Neuronal stem cell (in vitro differentiated cells): ENCODE measurements at places on chromosomes 7 and 10.

DNA sequence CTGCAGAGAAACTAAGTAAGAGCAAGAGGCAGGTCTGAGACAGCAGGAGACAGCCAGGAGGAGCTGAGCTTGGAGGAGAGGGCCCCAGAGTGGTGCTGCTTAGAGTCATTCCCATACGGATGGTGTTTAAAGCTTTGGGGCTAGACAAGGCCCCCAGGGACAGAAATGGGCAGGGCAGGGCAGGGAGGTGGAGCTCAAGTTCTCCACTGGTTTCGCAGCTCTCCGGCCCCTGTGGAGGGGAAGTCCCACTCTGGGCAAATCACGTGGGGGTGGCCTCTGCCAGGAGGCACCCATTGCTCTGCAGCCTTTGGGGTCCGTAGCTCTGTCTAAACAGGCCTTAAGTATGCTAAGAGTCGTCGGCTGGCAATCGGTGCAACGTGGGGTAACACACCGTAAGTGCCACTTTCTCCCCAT, 1.0 kb upstream of the PTPRE start:
- DNase-seq = no peak

- DNase-seq = no peak
These were observed 258.1 kb downstream of the PAXIP1 start for GRCh38 chr7:154744861-154745258.

GRCh38 chr7:49714182-49714581, 59.3 kb upstream of the VWC2 start:
- no peak for DNase-seq

DNA sequence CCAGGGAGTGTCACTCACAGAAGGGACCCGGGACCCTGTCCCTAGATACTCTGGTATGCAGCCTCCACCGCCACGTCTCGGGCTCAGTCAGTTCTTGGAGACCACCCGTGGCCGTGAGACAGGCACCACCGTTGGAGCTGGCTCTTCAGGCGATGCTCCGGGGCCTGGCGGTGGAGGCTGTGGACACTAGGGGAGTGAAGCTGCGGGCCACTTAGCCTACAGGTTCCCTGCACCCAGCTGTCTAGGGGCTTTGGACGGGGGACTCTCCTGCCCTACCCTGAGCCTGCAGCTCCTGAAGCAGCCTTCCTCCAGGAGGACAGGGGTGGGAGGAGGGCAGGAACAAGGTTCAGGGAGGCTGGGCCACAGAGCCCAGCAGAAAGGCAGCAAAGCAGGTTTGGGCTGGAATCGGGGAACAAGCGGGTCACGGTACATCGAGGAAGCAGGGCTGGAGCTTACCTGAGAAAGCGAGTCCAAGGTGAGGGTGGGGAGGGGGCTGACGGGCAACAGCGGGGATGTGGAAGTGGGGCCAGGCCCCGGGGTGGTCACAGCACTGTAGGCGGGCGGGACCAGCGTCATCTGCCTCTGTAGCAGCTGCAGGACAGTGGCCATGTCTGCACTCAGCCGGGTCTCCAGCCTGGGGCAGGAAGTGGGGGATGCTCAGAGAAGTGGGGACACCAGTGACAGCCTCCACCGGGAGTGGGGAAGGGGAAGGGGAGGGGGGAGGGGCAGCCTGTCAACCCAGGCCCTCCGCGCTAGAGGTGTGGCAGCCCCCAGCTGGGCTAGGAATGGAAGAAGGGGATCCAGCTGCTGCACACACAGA, 31.5 kb downstream of the KCNH2 start:
- DNase-seq = no peak

- no peak for DNase-seq
These were observed 209.7 kb downstream of the TEX36 start for GRCh38 chr10:125473143-125473793.

- no peak for DNase-seq
These were observed 183.7 kb upstream of the SH2B2 start for GRCh38 chr7:102103027-102103372.

- no peak for DNase-seq
These were observed 32.1 kb upstream of the A1CF start for GRCh38 chr10:50917486-50917885.

GRCh38 chr10:86439544-86439943, 72.9 kb upstream of the GRID1 start:
- DNase-seq = no peak

- no peak for DNase-seq
These were observed 283.3 kb upstream of the PRKCQ start for GRCh38 chr10:6863381-6863780.

- no peak for DNase-seq
These were observed 15.1 kb upstream of the CRYGN start for GRCh38 chr7:151454932-151455530.

- no peak for DNase-seq
These were observed 11.8 kb downstream of the NT5C3A start for GRCh38 chr7:33050535-33051318.

GRCh38 chr10:19819419-19820033, 3.3 kb downstream of the PLXDC2 start:
- DNase-seq = peak; percentile 31

DNA sequence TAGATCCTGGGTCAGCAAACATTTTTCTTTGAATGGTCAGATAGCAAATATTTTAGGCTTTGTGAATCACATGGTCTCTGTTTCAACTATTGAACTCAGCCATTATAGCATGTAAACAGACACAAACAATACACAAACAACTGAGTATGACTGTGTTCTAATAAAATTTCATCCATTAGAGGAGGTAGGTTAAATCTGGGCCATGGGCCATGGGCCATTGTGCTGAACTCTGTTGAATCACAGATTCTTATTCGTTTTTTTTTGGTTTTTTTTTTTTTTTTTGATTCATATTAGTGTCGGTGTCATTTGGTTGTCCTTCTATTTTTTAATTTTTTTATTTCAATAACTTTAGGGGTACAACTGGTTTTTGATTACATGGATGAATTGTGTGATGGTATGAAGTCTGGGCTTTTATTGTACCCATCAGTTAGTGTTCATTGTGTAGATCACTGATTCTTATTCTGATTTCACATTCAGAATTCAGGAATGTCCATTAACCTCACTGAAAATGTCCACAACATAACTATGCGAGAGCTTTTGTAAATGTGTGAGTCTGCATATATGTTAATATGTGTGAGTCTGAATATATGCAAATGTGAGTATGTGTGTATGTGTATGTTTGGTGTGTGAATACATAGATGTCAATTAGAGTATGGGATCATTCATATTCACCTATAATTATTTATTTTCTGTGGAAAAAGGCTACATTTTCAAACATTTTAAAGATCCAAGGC, 443.7 kb upstream of the GRM3 start:
- DNase-seq = no peak

- DNase-seq = no peak
These were observed 141.8 kb upstream of the ASAH2 start for GRCh38 chr10:50392966-50393718.

DNA sequence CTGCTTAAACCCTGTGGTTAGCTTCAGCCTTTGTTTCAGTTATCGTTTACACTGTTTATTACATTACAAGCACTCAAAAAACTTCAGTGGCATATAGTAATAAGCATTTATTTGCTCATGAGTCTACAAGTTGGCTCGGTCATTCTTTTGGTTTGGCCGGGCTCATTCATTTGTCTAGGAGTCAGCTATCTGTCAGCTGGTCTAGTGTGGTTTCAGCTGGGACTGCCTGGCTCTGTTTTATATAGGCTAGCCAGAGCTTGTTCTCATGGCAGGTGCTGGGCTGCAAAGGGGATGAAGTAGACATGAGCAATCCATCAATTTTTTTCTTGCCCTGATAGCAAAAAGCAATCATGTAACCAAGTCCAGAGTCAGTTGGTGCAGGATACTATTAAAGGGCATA, 103.6 kb downstream of the MKLN1 start:
- no peak for DNase-seq

DNA sequence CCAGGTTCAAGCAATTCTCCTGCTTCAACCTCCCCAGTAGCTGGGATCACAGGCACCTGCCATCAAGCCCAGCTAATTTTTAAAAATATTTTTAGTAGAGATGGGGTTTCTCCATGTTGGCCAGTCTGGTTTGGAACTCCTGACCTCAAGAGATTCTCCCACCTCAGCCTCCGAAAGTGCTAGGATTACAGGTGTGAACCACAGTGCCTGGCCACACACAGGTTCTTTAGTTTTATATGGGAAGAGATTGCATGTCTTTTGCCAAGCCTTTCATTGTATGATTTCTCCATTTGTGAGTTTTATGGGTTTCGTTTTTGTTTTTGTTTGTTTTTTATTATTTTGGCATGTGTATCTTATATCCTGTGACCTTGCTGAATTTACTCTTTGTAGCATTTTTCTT, 40.9 kb downstream of the C1GALT1 start:
- DNase-seq = no peak

DNA sequence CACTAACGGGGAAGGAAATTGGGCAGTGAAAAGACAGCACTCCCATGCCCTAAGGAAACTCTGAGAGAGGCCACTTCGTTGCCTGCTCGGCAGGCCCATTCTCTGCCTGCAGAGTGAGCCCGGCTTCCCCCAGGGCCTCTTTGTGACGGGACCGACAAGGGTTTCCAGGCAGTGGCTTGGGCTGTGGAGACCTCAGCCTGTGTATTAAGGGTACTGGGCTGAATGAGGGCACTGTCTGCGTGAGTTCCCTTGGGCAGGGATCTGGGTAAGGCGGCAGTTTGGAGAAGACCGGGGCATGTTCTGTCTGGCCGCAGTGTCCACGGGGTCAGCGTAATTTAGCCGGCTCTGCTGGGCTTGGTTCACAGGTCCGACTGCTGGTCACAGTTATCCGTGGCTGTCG, 237.2 kb downstream of the MGMT start:
- DNase-seq = no peak

DNA sequence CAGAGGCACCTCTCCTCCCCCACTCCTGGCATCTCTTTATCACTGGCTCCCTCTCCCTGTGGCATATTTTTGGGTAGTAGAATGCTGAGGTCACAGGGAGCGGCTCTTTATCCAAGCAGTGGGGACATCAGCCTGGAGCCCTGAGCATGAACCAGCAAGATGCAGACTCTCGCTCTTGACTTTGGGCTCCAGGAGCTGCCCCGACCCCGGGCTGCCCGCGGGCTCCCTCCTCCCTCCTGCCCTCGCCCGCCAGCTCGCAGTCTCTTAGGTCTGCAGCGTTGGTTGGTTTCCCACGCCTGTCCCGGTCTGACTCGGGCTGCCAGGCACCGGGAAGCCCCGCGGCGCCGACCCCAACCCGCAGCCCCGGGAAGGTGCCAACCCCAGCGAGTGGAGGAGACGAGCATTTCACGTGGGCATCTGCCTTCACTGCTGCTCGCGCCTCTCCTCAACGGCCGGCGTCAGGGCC, 1.3 kb downstream of the INSYN2A start:
- DNase-seq = no peak

DNA sequence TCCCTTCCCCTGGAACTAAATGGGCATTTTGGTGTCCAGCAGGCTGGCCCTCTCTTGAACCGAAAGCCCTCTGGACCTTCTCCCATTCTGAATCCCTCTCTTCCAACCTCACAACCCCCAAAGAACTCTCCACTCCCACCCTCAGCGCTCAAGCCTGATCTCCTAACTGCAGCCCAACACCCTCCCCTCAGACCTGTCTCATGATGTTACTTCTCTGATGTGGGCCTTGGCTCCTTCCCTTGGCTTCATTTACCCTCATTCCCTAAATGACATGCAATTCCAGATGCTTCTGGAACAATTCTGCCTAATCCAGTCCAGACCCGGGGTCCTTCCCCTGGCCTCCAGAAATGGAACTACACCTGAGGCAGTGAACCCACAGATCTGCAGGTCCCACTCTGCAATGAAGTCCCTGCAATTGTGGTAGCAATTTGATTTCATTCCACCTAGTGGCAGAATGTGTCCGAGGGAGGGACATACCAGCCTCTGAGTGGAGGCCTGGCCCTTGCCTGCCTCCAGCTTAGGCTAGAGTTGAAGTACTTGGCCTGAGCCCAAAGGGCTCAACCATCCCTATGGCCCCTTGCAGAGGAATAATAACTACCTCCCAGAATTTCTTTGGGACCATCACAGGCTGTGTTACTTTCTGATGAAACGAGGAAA, 4.1 kb upstream of the CEP41 start:
- no peak for DNase-seq

- DNase-seq = no peak
These were observed 45.9 kb upstream of the PAPSS2 start for GRCh38 chr10:87613751-87614150.

- DNase-seq = peak; percentile 71
These were observed 41.4 kb upstream of the MAP3K8 start for GRCh38 chr10:30392564-30392990.

- no peak for DNase-seq
These were observed 63.3 kb downstream of the RASGEF1A start for GRCh38 chr10:43203448-43204041.

GRCh38 chr7:35366167-35367155, 112.6 kb upstream of the TBX20 start:
- DNase-seq = no peak

GRCh38 chr7:158649279-158649678, 55.3 kb downstream of the NCAPG2 start:
- DNase-seq = no peak

DNA sequence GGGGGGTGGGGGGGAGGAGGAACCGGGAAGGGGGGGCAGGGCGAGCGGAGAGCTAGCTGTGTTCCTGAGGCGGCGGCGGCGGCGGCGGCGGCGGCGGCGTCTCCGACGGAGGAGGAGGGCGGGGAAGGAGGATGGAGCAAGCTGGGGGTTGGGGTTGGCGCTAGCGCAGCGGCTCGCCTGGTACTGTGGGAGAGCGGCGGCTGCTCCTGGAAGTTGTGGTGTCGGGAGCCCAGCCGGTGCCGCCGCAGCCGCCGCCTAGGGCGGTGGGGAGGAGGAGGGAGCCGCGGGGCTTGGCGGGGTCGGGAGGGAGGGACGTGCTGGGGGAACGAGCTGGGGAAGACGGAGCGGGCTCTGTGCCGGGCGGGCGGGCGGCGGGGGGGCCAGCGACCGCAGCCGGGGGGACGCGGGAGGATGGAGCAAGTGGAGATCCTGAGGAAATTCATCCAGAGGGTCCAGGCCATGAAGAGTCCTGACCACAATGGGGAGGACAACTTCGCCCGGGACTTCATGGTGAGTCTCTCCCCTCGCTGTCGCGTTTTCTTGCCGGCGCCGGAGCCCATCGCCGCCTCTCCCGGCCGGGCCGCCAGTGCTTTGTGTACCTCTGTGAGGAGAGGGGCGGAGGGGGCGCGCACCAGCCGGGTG, at the start of gene PTPN12:
TSS of gene PTPN12 (plus strand) at position 160 of the 642 bp plus-strand sequence. CDS start at position 412, 252 bp downstream.
- DNase-seq = peak; percentile 59

DNA sequence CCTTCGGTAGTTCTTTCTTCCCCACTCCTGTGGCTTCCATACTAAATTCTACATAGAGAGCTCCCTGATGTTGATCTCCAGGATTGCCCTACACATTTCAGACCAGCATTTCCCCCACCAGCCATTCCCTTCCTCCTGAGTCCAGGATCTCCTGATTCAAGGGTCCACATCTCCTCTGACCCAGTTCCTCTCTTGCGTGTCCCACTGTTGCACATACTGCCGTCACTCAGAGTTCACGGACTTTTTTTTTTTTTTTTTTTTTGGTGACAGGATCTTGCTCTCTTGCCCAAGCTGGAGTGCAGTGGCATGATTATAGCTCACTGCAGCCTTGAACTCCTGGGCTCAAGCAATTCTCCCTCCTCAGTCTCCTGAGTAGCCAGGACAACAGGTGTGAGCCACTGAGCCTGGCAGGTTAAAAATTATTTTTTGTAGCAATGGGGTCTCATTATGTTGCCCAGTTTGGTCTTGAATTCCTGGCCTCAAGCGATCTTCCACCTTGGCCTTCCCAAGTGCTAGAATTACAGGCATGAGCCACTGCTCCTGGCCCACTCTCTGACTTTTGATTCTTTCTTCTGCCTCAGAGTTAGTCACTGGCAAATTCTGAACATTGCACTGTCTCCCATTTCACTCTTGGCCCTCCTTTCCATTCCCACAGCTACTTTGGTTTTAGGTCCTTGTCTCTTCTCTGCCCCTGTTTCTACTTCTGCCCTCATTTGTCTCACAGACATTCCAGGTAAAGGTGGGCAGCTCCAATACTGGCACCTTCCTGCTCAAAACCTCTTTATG, 29.6 kb upstream of the ZRANB1 start:
- no peak for DNase-seq
